Fibroblast of skin of back (primary cell): ENCODE measurements at places on chromosomes 2 and 18.

DNA sequence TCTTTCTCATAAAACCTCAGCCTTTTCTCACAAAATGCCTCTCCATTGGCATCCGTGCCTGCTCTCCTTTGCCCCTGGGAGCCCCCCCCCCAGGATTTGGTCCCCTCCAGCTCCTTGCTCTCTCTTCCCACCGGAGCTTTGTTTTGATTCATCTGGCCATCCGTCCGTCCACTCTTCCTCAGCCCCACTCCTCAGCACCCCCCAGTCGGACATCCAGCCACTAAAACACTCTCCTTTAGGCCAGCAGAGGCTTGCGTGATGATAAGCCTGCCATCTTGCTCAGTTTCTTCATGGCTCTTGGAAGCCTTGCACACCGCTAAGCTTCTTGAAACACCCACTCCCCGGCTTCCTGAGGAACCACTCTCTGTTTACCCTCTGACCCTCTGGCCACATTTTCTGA, 31.5 kb upstream of the GNAL start:
- no peak for DNase-seq

DNA sequence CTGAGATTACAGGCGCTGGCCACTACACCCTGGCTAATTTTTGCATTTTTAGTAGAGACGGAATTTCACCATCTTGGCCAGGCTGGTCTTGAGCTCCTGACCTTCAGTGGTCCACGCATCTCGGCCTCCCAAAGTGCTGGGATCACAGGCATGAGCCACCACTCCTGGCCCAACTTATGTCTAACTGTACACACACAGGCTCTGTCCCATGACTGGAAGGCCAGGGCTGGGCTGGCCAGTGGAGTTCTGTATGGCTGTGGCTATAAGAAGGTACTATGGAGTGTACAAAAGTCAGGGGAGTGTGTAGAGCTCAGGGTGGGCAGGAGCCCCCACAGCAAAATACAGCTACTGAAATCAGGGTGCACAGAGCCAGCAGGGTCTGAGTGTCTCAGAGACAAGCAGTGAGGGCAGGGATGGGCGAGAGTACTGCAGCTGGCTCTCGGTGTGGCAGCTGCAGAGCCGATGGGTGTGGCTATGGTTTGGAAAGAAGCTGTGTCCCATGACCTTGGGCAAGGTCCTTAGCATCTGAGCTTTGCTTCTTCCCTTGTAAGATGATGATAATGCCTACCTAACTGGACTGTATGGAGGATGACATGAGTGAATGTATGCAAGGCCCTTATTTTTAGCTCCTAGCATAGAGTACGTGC, 10.4 kb upstream of the MSGN1 start:
- DNase-seq, result no peak

DNA sequence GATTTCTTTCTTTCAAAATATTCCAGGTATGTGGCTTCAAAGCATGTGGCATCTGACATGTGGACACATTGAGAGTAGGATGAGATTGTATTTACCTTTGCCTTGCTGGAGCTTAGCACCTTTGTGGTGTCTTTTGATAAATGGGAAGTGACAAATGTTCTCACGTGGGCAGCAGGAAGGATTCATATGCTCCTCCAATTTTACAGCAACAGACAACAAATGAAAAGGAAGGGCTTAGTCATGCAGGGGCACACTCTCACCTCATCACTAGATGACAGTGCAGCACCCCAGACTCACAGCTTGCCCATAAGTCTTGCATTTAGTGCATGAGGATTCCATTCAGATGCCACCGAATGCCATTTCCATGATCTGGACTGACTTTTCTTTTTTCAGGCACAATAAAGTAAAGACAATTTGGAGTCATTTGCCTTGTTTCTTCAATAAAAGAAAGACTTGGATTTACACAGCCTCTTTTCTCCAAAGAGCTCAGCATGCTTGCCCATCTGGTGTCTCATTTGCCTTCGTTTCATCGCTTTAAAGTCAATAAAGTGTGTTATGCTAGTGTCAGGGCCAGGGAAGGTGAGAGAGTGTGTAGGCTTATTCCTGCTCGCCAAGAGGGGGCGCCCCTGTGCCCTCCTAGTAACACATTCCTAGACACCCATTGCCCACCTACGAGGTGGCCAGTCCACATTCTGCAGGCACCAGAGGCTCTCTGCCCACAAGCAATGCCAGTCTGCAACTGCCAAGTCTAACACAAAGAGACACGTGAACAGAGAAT, 39.6 kb upstream of the DAPL1 start:
- no peak for DNase-seq

DNA sequence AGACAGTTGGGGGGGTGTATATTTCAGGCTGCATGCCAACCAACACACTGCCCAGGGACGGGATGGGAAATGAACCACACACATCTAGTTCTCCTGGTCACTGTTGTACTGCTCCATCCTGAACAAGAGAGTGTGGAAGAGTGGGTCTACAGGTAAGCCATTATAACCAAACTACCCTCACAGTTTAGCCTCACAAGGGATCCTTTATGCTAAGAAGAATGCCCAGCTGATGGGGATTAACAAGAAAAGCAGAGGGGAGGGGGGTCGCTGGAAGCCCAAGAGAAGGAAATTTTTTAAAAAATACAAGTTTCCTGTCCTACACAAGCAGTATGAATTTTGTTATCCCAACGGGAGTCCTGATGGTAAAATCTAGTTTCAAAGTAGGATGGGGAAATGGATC, 16.1 kb downstream of the SPRED2 start:
- DNase-seq, result no peak

- no peak for DNase-seq
Observed at GRCh38 chr2:186518291-186518690, 32.2 kb downstream of the ZC3H15 start.

- no peak for DNase-seq
Observed at GRCh38 chr2:199955007-199955338, 318 bp downstream of the TYW5 start.
